Stimulated activated CD8-positive, alpha-beta memory T cell treated with anti-CD3 and anti-CD28 coated beads, Interleukin-4, amount 100 ng/mL, for 1 hour (primary cell): ENCODE measurements at places on chromosomes 6 and 20.

GRCh38 chr6:92942549-92942948 is 476.8 kb downstream of the EPHA7 start:
- DNase-seq, result no peak

DNA sequence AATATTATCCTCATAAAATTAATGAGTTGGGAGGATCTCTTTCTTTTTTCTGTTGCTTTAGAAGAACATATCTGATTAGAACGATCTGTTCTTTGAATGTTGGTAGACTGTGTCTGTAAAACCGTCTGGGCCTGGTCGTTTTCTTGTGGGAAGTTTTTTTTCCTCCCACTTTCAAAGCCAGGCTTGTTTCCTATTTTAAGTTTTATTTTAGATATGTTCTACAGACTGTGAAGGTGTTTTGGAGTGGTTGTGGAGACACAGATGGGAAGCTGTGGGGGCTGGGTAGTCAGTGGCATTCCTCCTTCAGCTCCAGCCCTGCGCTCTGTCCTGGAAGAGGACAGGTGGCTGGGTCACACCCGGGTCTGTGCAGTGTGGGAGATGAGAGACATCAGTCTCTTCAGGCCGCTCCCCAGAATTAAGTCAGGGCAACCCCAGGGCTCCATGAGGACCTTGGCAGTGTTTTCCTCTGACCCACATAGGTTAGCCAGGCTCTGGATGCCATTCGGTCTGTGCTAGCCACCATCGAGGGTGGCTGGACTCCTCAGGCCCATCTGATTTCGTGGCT is 92.0 kb upstream of the SCP2D1 start:
- no peak for DNase-seq

- DNase-seq, result no peak
These were observed 305.3 kb downstream of the CLIC5 start for GRCh38 chr6:45710304-45710821.

DNA sequence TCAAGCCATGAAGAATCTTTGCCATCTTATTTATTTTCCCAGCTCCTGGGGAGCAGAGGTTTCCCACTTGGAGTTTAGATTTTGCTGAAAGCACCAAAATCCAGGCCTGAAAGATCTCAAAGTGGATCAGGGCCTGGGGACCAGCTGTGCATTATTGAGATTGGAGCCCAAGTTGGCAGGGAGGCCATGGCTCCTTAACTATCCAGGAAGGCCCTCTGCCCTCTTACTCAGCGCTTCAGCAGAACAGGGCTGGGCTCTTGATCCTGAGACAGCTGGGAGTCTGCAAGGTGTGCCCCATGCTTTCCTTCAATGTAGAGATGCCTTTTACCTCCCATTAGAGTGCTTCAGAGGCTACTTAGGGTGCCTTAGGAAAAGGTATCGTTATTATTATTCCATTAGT is 24.6 kb downstream of the FOXO3 start:
- DNase-seq, result no peak

- no peak for DNase-seq
These were observed 14.8 kb downstream of the SRSF3 start for GRCh38 chr6:36608788-36609563.

DNA sequence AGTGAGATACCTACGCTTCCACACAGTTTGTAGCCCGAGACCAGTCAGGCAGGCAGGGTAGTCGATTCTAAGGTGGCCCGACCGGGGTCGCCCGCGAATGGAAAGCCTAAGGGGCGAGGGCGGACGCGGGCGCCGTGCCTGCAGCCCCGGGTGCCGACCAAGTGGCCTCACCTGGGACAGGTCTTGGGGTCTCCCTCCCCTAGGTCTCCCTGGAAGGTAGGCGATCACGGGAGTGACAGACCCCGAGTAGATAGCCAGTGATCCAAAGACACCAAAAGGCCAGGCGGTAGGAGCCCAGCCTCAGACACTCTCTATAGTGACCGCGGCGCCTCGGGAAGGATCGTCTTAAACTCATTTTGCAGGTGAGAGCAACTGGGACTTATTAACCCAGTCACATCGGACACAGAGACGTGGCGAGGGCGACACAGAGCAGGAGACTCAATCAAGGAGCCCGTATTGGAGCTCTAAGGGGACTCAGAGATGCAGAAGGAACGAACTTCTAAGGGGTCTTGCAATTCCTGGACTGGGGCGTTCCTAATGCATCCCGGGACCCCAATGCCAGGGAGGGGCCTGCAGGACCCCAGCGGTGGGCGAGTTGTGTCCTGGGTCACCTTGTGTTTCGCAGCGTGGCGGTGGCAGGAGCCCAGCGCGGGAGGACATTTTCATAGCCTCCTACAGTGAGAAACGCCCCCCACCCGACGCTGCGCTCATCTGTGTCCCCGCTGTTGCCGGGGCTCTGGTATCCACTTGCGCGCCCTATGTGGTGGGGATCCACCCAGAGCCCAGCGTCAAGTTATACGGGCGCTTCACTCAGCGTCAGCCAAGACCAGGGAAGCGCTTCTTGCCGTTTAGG is 2.1 kb upstream of the VSX1 start:
- no peak for DNase-seq

DNA sequence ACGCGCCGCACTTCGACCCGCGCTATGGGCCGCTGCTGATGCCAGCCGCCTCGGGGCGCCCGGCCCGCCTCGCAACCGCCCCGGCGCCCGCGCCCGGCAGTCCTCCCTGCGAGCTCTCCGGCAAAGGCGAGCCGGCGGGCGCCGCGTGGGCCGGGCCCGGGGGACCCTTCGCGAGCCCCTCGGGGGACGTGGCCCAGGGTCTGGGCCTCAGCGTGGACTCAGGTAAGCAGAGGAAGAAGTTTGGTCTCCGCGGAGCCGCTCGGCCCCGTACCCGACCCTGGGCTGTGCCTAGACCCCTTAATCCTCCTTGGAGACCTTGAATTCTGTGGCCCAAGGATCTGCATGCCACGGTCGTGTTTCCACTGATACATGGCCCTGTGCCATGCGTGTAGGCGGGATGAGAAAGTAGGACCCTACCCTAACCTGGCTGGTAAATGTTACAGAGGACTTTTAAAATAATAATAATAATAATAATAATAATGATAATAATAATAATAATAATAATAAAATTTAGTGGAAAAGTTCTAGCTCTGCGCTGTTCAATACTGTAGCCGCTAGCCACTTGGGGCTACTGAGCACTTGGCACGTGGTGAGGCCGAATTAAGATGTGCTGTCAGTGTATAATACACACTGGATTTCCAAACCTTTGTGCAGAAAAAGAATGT is 5.6 kb downstream of the VGLL2 start:
- no peak for DNase-seq

GRCh38 chr20:45860560-45861220 is 3.3 kb downstream of the ZSWIM3 start:
- no peak for DNase-seq

- no peak for DNase-seq
These were observed 4.6 kb downstream of the KCNK15 start for GRCh38 chr20:44750081-44750805.

- DNase-seq, result no peak
These were observed 70.9 kb downstream of the ATP9A start for GRCh38 chr20:51697096-51697826.

GRCh38 chr6:35500782-35501181 is 3.9 kb upstream of the TEAD3 start:
- no peak for DNase-seq

DNA sequence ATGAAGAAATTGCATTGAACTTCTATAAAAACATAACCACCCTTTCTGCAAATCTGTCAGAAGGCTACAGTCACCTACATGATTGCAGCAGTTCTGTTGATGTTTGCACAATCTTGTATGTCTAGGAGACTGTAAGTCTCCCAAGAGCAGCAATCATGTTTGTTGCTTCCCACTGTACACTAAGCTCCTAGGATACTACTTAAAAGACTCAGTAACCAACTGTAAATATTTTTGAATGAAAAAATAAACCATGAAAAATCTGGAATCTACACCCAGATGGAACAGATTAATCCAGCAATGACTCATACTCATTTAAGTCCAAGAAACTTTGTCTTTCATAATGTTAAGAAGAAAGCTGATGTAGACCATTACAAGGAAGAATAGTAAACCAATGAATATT is 168.5 kb upstream of the ATXN1 start:
- no peak for DNase-seq

GRCh38 chr20:53642196-53643030 is 48.8 kb upstream of the ZNF217 start:
- no peak for DNase-seq

- DNase-seq, result no peak
These were observed 156.6 kb upstream of the TAB2 start for GRCh38 chr6:149160943-149161342.

GRCh38 chr6:30781743-30782424 is 37.5 kb upstream of the IER3 start:
- no peak for DNase-seq

GRCh38 chr20:24584538-24585356 is 115.3 kb downstream of the SYNDIG1 start:
- DNase-seq, result no peak
